ENCODE measurements at places on chromosomes 1 and 21. TPM values are rescaled to one million over a fixed set of nuclear protein-coding genes. Genes with fewer than 3 reads are reported as not detected.

The LCE2B gene
- not detected for total RNA-seq

The PMVK gene
- 24.6 TPM for total RNA-seq

The TFF2 gene
- not detected for total RNA-seq

GRCh38 chr1:157154291-157154690, 16.1 kb upstream of the ETV3 start:
- DNase-seq = no peak

DNA sequence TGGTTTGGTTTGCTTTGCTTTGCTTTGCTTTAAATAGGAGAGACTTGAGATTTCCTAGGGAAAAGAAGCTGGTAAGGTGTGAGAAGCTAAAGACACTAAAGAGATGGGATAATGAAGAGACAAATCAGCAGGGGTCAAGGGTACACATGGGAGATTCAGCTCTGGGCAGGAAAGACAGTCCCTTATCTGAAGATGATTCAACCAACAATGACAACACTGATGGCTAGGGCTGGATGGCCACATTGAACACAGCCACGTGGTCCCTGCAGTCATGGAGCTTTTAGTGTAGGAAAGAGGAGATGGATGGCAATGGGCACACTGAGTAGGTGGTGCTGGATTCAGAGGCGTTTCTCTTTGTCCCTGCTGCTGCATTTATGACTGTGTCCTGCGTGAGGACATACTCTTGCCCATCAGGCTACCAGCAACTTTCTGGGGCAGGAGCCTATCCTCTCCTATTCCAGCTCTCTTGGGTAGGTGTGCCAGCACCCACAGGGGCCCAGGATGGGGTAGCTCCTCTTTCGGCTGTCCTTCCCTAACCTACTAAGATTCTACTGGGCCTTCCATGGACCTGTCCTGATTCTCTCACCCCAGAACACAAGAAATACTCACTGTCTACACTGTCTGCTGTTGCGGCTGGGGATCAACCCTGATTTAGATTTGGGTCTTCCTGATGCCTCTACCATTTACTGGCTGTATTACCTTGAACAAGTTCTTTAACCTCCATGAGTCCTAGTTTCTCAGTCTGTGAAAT, 1.4 kb upstream of the SHISA4 start:
- no peak for DNase-seq

- no peak for DNase-seq
Measured at GRCh38 chr1:62210960-62211359, 16.3 kb downstream of the L1TD1 start.

GRCh38 chr1:231192620-231193163, 30.8 kb downstream of the TRIM67 start:
- DNase-seq = no peak

- DNase-seq = no peak
Measured at GRCh38 chr1:7629465-7630195, 141.5 kb upstream of the VAMP3 start.

GRCh38 chr21:27246741-27247140, 279.9 kb upstream of the ADAMTS5 start:
- peak; percentile 50 for DNase-seq

DNA sequence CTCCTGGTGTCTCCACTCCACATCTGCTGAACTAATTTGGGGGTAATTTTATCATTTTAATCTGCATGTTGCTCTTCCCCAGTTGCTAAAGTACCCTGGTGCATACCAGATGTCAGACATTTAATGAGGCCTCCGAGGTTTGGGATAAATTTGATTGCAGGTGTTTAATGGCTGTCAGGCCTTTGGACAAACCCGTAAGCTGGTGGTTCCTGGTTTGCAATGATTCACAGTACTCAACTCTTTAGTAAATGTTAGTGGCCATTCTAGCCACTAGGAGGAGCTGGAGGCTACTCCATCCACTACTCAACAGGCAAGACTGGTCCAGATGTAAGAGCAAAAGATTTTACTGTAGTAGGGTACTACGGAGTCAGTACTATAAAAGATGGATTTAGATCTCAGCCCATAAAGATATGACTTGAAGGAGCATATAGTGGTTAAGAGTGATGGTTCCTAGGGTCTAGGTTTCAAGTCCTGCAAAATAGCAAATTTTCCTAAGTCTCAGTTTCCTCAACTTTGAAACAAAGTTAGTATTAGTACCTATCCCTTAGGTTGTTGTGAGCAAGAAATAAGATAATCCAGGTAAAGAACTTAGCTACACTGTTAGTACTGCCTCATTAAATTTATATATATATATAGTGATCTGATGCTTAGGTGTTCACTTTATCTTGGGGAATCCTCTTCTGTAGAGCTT, 132.8 kb downstream of the SNX7 start:
- peak; percentile 79 for DNase-seq

DNA sequence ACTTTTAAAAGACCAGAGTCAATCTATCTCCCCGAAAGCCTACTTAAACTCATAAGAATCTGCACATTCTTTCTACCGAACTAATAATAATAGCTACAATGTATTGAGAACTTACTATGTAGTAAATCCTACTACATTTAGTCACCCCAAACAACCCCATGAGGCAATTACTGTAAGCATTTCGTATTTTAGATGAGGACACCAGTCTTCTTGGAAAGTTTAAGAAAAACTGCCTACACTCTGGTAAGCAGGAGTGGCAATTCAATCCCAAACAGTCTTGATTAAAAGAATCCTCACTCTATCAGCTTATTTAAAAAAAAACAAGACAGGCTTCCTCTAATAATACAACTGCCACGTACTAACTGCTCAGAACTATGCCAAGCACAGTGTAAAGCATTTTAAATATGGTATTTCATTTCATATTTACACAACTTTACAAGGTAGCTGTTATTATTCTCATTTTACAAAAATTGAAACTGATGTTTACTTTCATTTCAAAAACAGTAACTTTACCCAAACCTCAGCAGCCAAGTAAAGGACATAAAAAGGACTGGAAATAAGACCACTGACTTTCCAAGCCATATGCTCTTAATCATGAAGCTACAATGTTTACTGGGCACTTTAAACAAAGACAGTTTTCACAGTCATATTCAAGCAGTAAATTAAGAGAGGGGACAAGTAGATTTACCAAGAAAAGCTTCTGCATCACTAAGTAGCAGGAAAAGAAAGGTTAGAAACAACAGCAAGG, 13.9 kb downstream of the ARID4B start:
- peak; percentile 39 for DNase-seq

GRCh38 chr21:42580793-42581321, 67.2 kb downstream of the SLC37A1 start:
- no peak for DNase-seq

GRCh38 chr1:160656737-160657136, 9.9 kb upstream of the SLAMF1 start:
- no peak for DNase-seq

GRCh38 chr1:150281758-150282557, at the start of gene CIART:
Gene CIART (plus strand): TSS chr1:150282554. CDS start chr1:150283268, 714 bp downstream.
- DNase-seq = peak; percentile 96

- no peak for DNase-seq
Measured at GRCh38 chr1:55156093-55156492, 59.1 kb downstream of the USP24 start.

GRCh38 chr1:155529929-155530328, 32.7 kb downstream of the ASH1L start:
- DNase-seq = no peak

All from bronchial epithelial cell (primary cell).